HT1080 (cell line): ENCODE measurements at places on chromosomes 5 and 9.
A peak's percentile ranks its signal among the peaks of the same experiment; 100 is the strongest.

- no peak for DNase-seq
Observed at GRCh38 chr5:80101993-80102392, 66.8 kb downstream of the THBS4 start.

GRCh38 chr9:135219676-135220600 is 132.5 kb downstream of the OLFM1 start:
- DNase-seq: no peak

- DNase-seq: peak; percentile 86
Observed at GRCh38 chr5:129904102-129904666, at the start of gene CHSY3. CHSY3 (plus strand) TSS chr5:129904465.

DNA sequence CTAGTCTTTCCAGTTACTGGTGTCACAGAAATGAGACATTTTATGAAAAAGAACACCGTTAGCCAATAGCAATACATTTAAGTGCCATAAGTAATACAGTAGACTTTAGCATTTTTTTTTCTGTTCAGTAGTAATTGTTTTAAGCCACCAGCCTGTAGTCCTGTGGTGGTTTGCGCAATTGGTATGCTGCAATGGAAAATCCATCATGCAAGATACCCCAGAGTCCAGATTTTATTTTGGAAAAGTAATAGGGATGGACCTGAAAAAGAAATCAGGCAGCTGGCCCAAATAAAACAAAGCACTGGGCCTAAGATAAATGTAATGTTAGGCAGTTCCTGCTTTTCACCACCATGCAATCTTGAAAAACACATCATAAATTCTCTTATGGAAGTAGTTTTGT is 94.6 kb upstream of the RASGRF2 start:
- DNase-seq: no peak

DNA sequence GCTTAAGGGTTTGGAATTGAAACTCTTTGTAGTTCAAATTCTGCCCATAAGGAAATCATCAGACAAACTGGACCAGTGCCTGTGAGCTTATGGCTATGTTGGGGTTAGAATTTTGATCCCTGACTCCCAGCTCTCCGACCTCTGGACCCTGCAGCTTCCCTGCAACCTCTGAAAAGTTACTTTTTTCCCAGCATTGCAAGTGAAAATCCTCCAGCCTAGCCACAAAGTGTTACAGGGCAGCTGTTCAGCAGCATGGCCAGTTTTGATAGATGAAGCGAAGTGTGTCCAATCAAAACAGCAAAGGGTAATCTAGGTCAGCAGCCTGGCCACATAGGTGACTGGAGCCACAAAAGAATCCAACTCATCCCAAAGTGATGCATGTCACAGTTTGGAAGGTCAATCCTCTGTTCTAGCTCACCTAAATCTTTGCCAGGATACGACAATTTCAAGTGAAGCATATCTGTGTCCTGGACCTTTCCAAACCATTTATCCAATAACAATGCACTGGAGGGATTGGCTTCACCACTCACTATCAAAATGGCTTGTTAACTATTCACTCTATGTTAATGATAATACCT is 4.7 kb upstream of the CPEB4 start:
- no peak for DNase-seq

DNA sequence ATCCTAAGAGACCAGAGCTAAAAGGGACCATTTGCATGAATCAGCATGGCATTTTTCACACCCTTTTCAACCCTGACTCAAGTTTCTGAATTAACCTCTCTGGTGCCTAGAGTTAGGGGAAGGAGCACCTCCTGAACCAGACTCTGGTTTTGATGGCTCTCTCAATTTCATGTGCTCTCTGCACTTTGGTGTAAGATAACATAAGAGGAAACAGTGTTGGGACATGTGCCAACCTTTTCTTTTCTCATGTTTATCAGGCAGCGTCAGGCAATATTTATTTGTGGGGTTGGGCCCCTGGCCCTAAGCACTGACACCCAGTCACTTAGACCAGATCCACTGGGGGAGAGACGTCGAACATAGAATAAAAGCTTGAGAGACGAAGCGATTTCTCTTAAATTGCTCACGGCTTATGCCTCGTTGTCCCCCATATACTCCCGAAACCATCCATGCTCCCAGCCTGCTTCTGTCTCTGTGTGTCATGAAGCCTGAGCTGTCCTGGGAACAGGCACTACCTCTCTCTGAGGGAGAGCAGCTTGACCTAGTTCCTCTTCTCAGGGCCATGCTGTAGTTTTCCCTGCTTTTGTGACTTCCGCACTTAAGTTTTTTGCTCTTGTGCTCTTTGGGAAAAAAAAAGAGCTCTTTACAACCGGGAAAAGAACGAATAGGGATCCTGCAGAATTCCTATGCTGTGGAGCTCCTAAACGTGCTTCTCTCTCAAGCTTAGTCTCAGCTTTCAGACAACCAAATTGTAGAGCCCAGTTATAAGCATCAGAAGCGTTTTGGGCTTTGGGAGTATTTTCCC is 195.7 kb downstream of the NR3C1 start:
- DNase-seq: no peak

GRCh38 chr5:62771341-62771740 is 192.7 kb downstream of the LRRC70 start:
- no peak for DNase-seq

GRCh38 chr5:43540746-43541145 is 16.1 kb downstream of the PAIP1 start:
- no peak for DNase-seq

GRCh38 chr9:136587944-136588662 is 42.3 kb upstream of the NOTCH1 start:
- DNase-seq: no peak

DNA sequence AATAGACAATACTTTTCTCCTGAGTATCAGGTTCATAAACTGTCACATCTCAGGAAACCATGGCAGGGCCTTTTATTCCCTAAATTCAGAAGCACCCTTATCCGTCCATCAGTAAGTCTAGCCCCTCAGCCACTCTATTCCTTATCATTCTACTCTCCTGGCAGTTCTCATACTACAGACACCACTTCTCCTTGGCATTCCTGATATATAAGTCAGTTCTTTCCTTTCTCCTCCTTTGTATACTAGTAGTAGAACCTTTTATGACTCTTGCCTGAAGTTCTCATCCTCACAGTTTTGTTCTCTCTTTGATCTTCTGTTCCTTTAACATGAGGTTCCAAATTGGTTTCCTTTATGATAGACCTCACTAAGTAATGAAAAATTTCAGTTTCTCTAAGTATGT is 29.3 kb downstream of the GRAMD2B start:
- no peak for DNase-seq

- no peak for DNase-seq
Observed at GRCh38 chr9:11794984-11795383, 898.2 kb upstream of the TYRP1 start.

DNA sequence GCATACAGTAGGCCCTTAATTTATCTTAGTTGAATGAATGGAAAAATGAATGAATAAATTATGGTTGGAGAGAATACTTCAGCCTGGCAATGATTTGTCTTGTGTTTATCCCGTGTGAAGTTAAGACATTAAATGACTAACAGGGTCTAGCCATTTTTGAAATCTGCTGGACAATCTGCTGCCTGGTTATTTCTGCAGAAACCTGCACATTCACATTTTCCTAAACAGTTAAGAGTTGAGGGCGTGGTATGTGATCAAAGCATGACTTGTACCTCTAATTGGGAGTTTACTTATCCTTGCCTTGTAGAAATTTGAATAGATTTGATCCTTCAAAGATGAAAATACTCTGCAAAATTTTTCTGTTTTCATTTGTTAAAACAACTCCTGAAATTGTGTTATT is 34.6 kb upstream of the NDFIP1 start:
- no peak for DNase-seq

DNA sequence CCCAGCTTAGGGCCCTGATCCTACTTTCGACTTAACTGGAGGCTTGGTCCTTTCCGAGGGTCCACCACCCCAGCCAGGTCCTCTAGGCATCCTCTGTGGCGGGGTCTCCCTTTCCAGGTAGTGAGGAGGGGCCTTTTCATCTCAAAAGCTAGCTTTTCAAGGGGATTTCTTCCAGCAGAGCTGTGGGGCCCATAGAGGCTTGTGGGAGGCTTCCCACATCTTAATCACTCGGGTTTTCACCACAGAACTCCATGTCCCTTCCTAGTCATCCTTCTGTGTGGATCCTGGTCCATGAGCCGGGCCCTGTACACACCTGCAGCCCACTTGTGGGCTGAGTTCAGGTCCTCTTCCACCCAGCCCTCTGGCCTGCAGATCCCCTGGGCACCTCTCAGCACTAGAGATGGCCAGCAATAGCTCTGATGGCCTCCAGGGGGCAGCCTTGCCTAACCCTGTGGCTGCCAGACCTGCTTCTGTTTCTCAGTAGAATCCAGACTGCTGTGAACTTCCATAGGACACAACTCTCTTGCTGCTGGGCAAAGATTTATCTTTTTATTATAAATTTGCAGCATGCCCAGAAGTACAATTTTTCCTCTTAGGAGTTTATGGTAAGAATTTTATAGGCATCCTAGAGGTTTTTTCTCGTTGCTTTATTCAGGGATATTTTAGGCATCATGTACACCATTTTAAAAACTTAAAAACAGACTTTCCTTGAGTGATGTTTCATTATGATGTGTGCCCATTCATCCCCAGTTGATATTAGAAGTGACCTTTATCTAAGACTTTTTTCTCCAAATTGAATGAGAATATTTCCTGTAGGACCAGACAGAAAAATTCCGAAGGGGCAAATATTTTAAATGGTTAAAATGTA is 208.9 kb downstream of the TRIO start:
- peak; percentile 75 for DNase-seq

DNA sequence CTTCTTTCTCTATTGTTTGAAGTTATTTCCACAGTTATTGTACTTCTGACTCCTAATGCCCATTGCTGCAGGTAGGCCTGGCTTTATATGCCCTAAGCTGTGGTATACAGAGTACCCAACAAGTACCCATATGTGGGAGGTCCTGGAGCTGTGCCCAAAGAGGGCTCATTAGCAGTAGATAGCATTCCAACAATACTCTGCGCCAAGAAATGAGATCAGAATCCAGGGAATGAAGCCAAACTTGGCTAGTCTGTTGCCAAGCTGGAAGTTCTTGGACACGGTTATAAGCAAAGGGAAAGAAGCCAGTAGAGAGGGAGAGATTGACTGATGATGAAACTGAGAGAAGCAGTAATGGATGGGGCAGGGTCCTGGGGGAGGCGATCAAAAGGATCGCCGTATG is 29.7 kb upstream of the FAM169A start:
- DNase-seq: peak; percentile 35

DNA sequence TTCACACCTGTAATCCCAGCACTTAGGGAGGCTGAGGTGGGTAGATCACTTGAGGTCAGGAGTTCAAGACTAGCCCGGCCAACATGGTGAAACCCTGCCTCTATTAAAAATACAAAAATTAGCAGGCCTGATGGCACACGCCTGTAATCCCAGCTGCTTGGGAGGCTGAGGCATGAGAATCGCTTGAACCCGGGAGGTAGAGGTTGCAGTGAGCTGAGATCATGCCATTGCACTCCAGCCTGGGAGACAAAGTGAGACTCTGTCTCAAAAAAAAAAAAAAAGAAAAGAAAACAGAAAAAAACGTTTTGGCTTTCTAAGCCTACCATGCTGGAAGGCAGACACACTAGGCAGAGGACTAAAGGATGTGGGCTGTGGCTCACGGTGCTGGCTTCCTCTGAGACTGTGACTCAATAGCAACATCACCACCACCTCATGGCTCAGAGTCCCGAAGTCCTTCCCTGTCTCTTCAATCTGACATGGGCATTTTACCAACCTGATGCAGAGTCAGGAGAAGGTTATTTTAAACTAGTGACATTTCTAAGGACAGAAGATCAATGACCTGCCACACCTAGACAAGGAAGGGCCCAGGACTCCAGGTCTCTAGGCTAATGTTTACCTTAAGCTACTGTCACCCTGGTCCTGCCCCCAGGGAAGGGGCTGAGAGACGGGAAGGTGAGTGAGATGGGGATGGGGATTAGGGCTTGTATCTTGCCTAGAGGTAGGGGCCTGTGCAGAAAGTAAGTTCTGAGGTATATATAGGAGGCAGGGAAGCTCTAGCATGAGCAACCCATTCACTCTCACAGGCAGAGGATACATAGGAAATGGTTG is 3.7 kb downstream of the ECSCR start:
- DNase-seq: peak; percentile 95

GRCh38 chr5:91978221-91978882 is 595.2 kb upstream of the ARRDC3 start:
- no peak for DNase-seq

DNA sequence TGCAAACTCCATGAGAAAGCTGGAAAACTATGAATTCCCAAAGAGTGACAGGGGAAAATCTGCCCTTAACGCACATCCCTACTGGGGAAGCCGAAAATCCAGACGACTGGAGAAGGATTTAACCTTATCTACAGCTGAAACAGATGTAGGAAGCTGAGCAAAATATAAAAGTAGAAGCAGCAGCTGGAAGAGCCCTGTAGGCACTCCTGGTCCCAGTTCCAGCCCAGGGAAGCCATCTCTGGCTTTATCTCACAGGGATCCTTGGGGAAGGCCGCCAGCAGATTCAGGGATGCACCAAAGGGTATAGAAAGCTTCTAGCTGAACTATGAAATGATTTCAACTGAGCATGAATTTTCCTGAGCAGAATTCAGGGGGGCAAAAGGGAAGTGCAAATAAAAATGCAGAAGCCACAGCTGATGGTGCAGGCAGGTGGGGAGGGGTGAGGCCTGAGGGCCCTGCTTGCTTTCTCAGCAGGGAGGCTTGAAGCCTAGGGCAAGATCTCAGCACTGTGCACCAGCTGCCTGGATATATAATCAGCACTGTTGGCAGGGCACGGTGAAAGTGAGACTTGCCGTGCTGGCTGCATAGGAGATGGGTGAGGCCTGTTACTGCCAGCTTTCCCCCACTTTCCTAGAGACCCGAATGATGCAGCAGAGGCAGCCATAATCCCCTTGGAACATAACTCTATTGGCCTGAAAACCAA is 2019.5 kb upstream of the NUDT12 start:
- no peak for DNase-seq

GRCh38 chr9:133256136-133256461 is 18.9 kb downstream of the ABO start:
- DNase-seq: no peak

GRCh38 chr5:66238435-66238834 is 94.3 kb downstream of the SREK1 start:
- DNase-seq: no peak

DNA sequence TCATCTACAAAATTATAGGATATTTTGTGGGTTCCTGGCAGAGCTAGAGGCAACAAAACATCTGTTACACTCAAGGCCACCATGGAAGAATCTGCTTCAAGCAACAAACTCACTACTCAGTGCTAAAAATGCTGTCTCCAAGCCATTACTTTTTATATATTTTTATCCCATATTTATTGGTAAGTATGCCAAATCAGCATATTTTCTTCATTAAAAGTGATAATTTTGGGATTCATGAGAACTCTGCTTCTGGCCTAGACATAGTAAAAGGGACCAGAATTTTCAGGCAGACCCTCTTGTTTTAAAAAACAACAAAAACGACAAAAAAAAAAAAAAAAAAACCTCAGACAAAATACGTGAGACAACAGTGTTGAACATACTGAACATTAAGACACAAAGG is 236.0 kb downstream of the EDIL3 start:
- no peak for DNase-seq

DNA sequence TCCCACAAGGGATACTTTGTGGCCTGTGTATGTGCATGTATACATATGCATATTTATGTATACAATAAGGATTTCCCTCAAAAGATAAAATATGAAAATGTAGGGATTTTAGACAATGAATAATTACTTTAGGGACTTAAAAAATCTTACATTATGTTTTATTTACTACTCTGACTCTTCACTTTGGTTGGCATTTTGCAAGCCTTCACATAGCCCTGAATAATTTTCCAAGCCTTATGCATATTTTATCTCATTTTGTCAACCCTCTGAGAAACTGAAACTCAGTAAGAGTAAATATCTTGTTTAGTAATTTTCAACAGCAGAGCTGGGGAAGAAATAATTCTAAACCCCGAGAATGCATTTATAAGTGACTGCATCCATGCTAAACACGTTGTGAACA is 153.0 kb upstream of the SLC24A2 start:
- no peak for DNase-seq
